ENCODE measurements at places on chromosomes 1 and 21.

- DNase-seq: no peak
Measured at GRCh38 chr1:72060466-72061245, 221.7 kb downstream of the NEGR1 start.

GRCh38 chr1:87961992-87962391, 633.3 kb downstream of the LMO4 start:
- DNase-seq: no peak

GRCh38 chr1:87077959-87078639, 163.7 kb downstream of the HS2ST1 start:
- no peak for DNase-seq

DNA sequence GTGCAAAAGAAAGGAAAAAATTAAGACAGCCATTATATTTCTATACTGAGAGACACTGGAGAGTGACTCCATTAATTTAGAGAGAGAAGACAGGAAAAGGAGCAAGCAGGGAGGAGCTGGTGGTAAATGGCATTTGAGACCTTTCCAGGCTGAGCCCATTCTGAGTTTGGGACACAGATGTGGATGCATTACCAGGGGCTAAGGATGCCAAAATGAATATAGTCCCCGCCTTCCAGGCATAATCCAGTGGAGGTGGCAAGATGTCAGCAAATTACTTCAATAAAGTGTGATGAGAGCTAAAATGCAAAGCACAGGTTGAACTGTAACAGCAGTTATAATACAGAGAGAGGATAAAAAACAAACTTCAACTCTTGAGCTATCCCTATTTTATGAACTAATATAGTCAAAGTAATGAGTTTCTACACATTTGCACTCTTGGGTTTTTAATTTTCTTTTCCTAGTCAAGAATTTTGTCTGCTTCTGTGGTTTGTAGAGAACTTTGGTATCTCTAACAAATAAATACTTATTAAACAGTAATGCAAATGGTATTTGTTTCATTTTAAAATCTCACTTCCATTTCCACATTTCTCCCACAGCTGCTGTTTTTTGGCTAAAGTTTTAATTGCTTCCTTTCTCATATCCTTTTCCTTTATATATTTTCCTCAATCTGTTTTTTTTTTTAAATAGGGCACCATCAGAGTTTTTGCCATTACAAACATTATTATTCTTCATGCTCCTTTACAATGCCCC, 228.2 kb upstream of the KCNK2 start:
- DNase-seq: no peak

- no peak for DNase-seq
Measured at GRCh38 chr21:31658053-31658452, 1.4 kb upstream of the SOD1 start.

DNA sequence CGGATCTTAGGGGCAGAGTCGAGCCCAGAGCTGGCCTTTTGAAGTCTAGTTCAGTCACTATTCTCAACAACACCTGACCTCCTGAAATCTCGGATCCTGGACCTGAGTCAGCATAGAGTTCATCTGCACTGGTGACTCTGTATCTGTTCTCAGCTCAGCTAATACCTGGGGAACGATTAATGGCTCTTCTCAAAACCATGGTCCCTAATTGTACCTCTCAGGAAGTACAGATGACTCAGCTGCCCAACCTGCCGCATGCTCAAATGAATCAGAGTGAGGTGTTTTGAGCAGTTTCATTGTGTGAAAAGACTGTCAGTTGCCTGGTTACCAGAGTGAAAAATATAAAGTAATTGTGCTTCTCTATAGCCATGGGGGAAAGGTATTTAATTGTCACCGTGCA, 89.2 kb downstream of the SLC35F3 start:
- DNase-seq: no peak

DNA sequence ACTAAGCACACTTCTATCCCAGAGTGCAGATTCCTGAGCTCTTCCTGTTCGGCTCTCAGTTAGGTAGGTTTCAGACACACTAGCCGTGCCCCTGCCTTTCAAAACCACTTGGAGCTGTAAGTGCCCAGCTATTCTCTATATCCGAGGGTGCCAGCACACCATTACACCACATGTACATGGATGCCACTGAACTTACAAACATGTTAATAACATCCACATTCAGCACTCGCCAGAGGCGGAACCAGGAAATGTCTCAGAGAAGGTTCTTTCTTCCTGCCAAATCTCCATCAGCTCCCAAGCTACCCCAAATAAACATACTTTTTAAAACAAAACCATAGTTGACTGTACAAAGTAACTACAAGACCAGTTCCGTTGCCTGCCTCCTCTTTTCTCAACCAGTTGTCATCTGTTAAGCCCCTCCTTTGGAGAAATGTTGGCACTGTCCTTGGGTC, 78.4 kb upstream of the CTTNBP2NL start:
- DNase-seq: no peak

- DNase-seq: no peak
Measured at GRCh38 chr1:187157552-187157951, 328.8 kb downstream of the PLA2G4A start.

GRCh38 chr1:31905681-31906080, 32.5 kb downstream of the PTP4A2 start:
- DNase-seq: no peak

DNA sequence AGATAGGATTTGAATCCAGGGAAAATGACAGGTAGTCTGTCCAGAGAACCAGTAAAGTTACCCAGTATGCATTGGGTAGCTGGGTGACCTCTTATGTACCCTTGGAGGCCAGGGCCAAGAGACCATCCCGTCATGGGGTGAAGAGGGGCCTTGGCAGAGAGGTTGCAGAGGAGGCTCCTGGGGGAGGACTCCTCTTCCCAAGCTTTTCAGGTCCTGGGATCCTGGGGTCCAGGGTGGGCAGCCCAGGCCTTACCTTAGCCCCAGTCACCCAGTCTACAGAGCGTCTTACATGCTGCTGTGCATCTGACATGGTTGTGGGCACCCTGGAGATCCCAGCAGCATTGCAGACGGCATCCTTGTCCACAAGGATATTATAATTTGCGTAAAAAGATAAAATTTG, 14.0 kb downstream of the PMF1 start:
- no peak for DNase-seq

GRCh38 chr1:115139381-115139780, 50.1 kb upstream of the TSPAN2 start:
- DNase-seq: no peak

DNA sequence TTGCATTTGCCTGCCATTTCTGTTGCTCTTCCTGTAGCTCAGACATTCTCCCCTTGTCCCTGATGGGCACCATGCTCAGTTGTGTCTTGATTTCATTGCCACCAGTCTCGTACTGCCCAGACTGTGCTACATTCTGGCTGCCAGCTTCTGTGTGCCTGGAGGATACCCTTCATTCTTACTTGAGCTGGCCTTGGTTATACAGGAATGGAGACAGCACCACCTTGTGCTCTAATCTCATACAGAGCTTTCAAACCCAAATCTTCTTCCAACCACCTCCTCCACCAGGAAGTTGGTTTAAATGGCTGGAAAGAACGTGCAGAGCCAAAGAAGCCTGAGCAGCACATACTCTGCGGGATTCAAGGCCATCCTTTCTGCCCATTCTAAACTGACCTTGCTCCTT, 165.3 kb downstream of the SLC35F3 start:
- no peak for DNase-seq

DNA sequence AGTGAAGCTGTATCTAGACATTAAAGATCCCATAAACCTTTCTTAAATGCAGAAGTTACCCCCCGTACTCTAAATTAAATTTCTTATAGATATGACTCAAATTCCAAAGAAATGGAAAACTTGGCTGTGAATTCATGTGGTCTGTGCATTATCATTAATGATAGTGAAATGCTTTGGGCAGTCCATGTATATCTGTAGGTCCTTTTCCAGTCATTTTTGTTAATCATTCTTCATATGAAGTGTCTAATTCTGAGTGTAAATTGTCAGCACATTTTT, 89.3 kb downstream of the RGL1 start:
- no peak for DNase-seq

DNA sequence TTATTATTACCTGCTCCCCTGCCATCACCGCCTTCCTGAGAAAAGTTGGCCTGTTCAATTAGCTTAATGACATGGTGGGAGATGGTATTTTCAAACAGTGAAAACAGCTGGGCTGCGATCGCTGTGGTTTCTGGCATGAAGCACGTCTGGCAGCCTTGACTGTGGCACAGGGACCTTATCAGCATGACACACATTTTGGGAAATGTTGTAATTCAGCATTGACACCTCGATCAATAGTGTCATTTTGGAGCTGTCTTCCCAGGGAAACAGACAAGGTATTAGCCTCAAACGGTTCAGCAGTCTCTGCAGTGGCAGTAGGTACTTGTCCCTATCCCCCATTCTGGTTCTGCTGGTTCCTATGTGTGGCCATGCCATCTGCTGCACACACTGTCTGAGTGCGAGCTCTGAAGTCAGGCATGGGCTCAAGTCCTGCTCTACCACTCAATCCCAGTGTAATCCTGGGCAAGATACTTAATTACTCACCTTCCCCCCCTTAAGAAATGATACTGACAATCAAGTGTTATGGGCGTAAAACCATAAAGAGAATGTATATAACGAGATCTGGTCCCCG, 154.5 kb upstream of the KCND3 start:
- no peak for DNase-seq

- no peak for DNase-seq
Measured at GRCh38 chr1:204684571-204685235, 835 bp downstream of the LRRN2 start.

GRCh38 chr1:18927654-18928272, 25.4 kb upstream of the ALDH4A1 start:
- no peak for DNase-seq

DNA sequence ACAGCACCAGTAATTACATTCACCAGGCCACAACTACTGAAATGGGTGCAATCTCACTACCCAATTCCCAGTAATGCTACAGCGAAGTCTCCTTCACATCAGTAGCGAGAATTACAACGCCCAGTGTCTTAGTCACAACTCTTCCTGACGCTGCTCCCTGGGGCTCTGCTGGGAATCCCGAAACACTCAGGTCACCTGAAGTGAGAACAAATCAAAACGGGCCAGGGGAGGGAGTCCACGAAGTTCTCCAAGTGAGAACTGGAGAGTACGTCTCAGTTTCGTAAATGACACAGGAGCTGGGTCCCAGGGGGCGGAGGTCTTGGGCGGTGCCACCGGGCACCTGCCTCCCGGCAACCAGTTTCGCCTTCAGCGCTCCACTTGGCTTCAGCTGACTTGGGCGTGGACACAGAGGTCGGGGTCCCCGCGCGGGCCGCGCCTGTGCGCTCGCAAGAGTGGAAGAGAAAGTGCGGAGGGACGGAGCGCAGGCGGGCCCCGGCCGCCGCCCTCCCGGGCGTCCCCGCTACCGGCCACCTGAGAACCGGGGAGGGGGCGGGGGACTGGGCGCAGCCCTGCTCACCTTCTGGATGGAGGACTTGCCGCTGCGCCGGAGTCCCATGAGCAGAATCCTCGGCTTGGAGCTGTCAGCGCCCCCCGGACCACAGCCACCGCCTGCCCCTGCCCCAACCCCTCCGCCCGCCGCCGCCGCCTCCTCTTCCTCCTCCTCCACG, 575 bp downstream of the RRAGC start:
- DNase-seq: no peak

GRCh38 chr1:220290140-220290761, 18.0 kb upstream of the RAB3GAP2 start:
- no peak for DNase-seq

DNA sequence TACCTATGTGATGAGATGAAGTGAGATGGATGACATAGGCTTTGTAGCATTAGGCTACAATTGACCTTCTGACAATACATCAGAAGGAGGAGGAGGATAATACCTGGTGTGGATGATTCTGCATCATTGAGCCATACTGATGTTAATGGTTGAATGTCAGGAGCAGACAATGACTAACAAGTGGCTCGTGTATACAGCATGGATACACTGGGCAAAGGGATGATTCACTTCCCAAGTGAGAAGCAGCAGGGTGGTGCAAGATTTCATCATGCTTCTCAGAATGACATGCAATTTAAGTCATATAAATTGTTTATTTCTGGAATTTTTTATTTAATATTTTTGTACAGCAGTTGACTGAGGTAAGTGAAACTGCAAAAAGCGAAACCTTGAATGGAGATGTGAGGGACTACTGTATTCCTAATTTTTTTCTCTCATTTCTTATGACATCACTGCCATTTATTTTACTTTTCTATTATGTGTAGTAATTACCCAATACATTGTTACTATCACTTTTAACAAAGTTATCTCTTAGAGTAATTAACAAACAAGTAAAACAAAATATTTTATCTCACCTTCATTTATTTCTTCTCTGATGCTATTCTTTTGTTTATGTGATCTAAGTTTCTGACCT, 34.4 kb upstream of the COP1 start:
- peak; percentile 36 for DNase-seq

DNA sequence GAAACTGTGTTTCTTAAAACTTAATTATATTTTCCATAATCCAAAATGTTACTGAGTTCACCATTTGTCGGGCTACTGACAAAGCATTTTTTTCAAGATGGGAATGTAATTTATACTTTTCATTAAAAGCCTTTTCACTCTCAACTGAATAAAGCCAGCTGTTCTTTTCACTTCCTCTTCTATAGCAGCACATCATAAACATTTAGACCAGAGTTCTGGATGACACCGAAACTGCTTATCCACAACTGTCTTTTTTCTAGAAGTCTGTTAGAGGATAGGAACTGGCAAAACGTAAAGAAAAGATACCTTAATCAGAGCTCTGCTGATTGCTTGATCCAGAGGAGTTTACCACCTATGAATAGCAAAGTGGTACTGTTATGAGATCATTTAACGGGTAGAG, 594.7 kb downstream of the ADGRL2 start:
- DNase-seq: no peak

DNA sequence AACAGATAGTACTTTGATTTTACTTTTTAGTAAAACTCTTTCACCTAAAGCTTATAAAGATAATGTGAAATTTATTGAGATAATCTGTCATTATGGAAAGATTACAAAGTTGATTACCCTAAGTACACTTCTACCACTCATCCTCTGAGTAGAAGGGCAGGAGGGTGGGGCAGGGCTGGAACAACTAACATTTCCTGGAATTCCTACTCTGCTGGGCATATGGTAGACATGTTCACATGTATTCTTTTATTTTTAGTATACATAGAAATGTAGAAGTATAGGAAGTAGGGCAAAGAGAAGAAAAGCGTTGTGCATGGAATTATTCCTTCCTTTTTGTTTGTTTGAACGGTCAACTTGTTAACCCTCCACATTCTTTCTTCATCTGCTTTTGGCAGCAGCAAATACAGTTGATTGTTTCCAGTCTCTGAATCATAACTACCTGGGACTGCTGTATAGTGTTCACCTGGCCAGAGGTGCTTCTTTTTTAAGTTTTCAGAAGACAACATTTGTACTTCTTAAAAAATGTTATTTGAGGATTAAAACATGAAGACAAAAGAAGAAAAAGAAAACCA, 85.1 kb downstream of the POU2F1 start:
- no peak for DNase-seq

All from GM04503 (cell line).